ENCODE measurements at places on chromosomes 5 and 9. TPM values are rescaled to one million over a fixed set of nuclear protein-coding genes. Genes with fewer than 3 reads are reported as not detected.

CLK4 gene
- total RNA-seq, result 31.9 TPM

- H3K36me3 ChIP-seq, result no peaks in the 10 kb centered on the region
- no peaks in the 10 kb centered on the region for H3K27me3 ChIP-seq
- DNase-seq, result no peak
- no peak overlapping the region for H3K27ac ChIP-seq
Measured at GRCh38 chr5:72572236-72572765, 65.1 kb upstream of the ZNF366 start.

GRCh38 chr5:166032601-166033000, 2258.8 kb upstream of the WWC1 start:
- no peaks in the 10 kb centered on the region for H3K36me3 ChIP-seq
- no peaks in the 10 kb centered on the region for H3K27me3 ChIP-seq
- H3K27ac ChIP-seq, result no peak overlapping the region
- no peak overlapping the region for H3K4me3 ChIP-seq

DNA sequence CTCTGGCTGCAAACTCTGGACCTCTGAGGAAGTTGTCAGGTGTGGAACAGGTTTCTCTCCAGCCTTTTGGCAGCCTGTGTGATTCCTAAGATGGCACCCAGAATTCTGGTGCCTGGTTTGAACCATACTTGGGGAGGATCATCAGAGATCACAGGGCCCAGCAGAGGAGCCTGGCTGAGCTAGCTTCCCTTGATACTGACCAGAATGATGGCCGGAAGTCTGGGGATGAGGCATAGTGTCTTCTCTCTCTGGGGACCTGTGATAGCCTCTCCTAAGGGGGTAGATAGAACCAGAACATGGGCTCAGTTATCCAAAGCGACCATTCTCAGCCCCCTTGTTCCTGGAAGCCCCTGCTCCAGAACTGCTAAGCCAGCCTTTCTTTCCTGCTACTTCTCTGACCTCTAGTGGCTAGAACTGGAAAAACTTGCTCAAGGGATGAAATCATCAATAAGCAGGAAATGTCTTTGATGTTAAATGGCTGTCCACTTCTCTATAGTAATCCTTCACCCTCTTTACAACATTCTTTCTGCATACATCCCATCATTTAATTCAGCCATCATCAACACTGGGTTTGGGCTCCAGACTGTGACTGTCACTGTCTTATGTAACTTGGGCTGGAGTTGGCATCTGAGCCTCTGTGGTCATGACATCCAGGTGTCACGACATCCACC, 55.1 kb downstream of the C9orf152 start:
- H3K4me1 ChIP-seq, result peaks cover 30% of the 10 kb centered on the region
- no peaks in the 10 kb centered on the region for H3K36me3 ChIP-seq
- no peaks in the 10 kb centered on the region for H3K27me3 ChIP-seq
- no peak overlapping the region for H3K27ac ChIP-seq

- H3K27ac ChIP-seq, result no peak overlapping the region
- no peaks in the 10 kb centered on the region for H3K27me3 ChIP-seq
- no peaks in the 10 kb centered on the region for H3K4me1 ChIP-seq
- H3K36me3 ChIP-seq, result no peaks in the 10 kb centered on the region
Measured at GRCh38 chr5:63822614-63823013, 139.6 kb downstream of the HTR1A start.

DOCK2 gene
- total RNA-seq, result 18.2 TPM

DNA sequence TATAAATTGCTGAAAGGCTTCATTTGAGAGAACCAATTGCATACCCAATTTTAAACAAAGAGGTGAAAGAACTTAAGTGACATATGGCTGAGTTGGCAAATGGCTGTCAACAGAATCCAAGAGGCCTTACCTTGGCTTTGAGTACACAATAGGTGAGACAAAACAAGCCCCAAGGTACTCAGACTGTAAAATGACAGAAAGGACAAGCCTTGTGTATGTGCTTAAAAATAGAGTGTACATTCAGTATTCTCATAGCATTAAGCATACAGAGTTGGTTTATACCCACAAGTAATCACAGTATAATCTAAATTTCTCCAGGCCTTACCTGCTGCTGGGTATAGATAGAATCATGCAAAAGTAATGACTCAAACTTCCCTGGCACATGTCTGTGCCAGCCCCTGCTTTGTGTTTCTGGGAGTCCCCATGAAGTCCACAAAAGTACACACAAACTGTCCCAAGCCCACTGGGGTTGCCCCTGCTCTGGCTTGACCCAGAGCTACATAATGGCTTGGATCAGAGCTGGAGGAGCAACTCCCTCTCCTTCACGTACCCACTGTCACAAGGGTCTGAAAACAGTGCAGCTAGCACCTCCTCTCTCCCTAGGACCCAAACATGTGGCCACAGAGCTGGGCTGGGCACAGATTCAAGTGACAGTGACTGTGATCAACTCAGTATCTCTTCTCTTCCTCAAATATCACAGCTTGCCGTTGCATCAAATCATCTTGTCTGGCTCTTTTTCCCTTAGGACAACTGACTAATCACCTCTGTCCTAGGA, 250.8 kb downstream of the ENC1 start:
- no peaks in the 10 kb centered on the region for H3K4me1 ChIP-seq
- DNase-seq, result no peak
- no peaks in the 10 kb centered on the region for H3K27me3 ChIP-seq
- H3K27ac ChIP-seq, result no peak overlapping the region

CCDC183 gene
- not detected for total RNA-seq

DNA sequence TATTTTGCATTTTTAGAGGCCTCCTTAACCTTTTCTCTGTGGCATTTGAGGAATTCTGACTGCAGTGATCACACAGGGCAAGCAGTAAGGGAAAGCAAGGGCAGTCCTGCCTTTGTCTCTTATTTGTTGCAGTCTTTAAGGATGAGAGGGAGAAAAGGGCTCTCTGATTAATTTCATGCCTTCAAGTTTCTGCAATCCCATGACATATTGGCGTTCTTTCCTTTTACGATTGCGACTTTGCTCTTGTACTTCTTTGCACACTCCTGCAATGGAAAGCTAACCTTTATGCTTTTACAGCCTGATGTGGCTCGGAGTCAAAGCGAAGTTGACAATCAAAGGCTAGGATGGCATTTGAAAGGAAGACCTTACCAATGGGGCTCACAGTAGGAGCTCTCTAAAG, 698.4 kb downstream of the DNAH5 start:
- no peaks in the 10 kb centered on the region for H3K4me1 ChIP-seq
- H3K27ac ChIP-seq, result no peak overlapping the region
- H3K36me3 ChIP-seq, result no peaks in the 10 kb centered on the region

PDE6A gene
- total RNA-seq, result 0.25 TPM

DNA sequence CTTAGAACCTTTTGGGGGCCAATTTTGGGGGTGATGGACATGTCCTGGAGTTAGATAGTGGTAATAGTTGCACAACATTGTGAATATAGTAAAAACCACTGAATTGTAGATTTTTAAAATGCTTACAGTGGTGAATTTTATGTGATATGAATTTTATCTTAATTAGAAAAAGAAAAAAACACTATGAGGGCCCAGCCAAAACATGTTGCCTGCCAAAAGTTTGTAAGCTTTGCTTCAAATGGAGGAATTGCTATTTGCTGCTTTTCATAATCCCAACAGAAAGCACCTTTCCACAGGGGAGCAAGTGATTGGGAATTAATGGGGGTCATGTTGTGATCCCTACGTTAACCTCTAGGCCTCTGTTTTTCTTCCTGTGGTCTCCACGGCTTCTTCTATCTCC, 19.1 kb downstream of the TNFAIP8 start:
- H3K27me3 ChIP-seq, result no peaks in the 10 kb centered on the region
- no peak overlapping the region for H3K27ac ChIP-seq
- H3K4me1 ChIP-seq, result peaks cover 28% of the 10 kb centered on the region

GRCh38 chr9:73916016-73916673, 581.0 kb upstream of the RORB start:
- H3K27ac ChIP-seq, result no peak overlapping the region
- no peaks in the 10 kb centered on the region for H3K27me3 ChIP-seq
- H3K4me1 ChIP-seq, result no peaks in the 10 kb centered on the region
- H3K36me3 ChIP-seq, result no peaks in the 10 kb centered on the region
- no peak overlapping the region for H3K4me3 ChIP-seq

- peaks cover 12% of the 10 kb centered on the region for H3K4me1 ChIP-seq
- H3K27ac ChIP-seq, result no peak overlapping the region
- H3K27me3 ChIP-seq, result no peaks in the 10 kb centered on the region
- DNase-seq, result no peak
- no peaks in the 10 kb centered on the region for H3K36me3 ChIP-seq
- no peak overlapping the region for H3K4me3 ChIP-seq
Measured at GRCh38 chr9:79591458-79591857, 19.7 kb downstream of the TLE4 start.

DNA sequence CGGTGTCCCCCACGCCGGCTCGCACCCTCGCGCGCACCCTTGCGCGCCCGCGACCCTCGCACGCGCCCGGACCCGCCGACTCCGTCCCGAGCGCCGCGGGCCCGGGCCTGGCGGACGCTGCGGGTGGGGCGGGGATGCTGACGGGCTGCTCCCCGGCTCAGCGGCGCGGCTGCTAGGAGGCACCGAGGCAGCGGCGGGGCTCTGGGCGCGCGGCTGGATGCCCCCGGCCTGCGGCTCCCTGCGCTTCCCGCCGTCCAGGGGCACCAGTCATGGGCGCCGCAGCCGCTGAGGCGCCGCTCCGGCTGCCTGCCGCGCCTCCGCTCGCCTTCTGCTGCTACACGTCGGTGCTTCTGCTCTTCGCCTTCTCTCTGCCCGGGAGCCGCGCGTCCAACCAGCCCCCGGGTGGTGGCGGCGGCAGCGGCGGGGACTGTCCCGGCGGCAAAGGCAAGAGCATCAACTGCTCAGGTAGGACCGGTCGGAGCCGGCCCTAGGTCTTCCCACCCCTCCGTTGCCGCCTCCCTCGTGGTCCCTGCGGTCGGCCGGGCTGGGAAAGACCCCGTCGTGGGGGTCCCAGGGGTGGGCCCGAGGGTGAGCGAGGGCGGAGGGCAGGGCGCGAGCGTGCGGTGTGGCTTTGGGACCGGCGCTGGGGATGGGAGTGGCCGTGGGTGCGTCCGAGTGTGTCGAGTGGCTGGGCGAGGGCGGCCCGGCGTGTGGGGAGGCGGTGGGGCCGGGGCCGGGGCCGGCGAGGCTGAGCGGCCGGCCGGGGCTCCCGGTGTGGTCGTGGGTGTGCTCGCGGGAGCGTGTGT, 530 bp downstream of the TMEFF1 start:
- H3K4me1 ChIP-seq, result peaks cover 10% of the 10 kb centered on the region
- no peaks in the 10 kb centered on the region for H3K36me3 ChIP-seq
- no peak for DNase-seq

DNA sequence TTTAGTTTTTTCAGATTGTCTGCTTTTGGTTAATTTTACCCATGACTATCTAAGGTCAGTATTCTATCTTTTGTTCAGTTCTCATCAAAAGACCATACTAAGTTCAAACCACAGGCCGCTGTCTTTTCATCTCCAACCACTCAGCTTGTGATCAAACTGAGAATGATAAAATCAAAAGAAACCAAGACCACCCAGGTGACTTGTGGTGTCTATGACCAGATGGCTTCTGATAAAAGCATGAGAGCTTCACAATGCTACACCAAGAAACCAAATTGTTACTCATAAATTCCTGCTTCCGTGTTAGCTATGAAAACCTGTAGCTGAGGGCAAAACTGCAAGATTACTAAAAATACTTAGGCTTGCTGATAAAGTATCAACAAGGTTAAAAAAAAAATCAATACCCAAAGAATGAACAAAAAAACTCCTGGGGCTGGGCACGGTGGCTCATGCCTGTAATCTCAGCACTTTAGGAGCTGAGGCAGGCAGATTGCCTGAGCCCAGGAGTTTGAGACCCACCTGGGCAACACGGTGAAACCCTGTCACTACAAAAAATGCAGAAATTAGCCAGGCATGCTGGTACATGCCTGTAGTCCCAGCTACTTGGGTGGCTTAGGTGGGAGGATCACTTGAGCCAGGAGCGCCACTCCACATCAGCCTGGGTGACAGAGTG, 25.8 kb upstream of the GPX8 start:
- no peaks in the 10 kb centered on the region for H3K4me1 ChIP-seq
- no peak overlapping the region for H3K4me3 ChIP-seq
- H3K36me3 ChIP-seq, result no peaks in the 10 kb centered on the region
- no peak for DNase-seq
- H3K27me3 ChIP-seq, result no peaks in the 10 kb centered on the region

ODF2 gene
- total RNA-seq, result 18.9 TPM

DNA sequence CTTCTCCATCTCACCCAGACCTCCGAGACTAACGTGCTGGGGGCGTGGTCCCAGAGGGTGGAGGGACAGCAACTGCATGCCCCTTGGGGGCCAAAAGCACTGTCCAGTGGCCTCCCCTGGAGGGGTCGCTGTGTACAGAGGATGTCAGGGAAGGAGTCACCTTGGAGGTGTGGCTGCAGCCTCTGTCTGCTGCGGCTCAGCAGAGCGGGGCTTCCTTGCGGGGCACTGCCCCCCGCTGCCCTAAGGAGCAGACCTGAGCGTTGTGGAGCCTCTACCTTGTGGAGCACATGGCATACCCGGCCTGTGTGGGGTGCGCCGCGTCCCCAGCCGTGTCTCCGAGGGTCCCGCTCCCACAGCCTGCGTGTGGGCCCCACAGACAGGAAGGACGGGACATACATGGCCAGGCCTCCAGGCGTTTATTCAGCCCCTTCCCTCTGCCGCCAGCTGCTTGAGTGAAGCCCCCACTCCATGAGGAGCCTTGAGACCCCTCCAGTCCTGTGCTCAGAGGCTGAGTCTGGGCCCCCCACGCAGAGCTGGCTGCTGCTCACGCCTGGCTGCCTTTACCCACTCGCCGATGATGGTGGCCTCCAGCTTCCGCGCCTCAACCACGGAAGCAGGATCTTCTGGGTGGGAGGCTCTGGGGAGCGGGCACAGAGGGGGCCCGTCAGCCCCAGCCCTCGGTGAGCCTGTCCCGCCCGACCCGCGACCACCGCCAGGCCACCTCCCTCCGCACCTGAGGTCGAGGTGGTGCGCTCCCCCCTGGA, 4.2 kb downstream of the DPP7 start:
- no peaks in the 10 kb centered on the region for H3K27me3 ChIP-seq
- peaks cover 64% of the 10 kb centered on the region for H3K36me3 ChIP-seq
- peaks cover 15% of the 10 kb centered on the region for H3K4me1 ChIP-seq
- no peak overlapping the region for H3K27ac ChIP-seq
- no peak overlapping the region for H3K4me3 ChIP-seq

DNA sequence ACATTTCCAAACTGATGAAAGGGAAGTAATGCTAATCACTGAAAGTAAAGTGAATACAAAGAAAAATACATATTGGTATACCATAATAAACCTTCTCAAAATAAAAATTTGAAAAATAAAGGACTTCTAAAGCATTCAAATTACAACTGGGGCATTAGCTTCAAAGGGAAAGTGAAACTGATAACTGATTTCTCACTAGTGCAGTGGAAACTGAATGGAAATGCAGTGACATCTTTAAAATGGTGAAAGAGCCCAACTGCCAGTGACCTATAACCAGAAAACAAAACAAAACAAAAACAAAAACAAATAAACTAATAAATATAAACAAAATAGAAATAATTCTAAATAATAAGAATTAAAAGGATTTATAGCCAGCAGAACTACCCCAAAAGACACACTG, 297.5 kb upstream of the GRIN3A start:
- no peak overlapping the region for H3K4me3 ChIP-seq
- no peak overlapping the region for H3K27ac ChIP-seq
- no peak for DNase-seq
- no peaks in the 10 kb centered on the region for H3K36me3 ChIP-seq
- no peaks in the 10 kb centered on the region for H3K27me3 ChIP-seq
- no peaks in the 10 kb centered on the region for H3K4me1 ChIP-seq
